Activated naive CD4-positive, alpha-beta T cell treated with anti-CD3 and anti-CD28 coated beads, Interleukin-2, amount 50 U/mL, for 72 hours (primary cell): ENCODE measurements at places on chromosomes 12 and 14. TPM values are rescaled to one million over a fixed set of nuclear protein-coding genes. Genes with fewer than 3 reads are reported as not detected.

The TWF1 gene
- 28.2 TPM for total RNA-seq

The RASSF9 gene
- not detected for total RNA-seq

The DCN gene
- not detected for total RNA-seq

The RPL10L gene
- total RNA-seq, result not detected

The AQP2 gene
- not detected for total RNA-seq

The EIF2S1 gene
- 139 TPM for total RNA-seq

The TMED8 gene
- 32.9 TPM for total RNA-seq

GRCh38 chr12:54442099-54442498 is 23.0 kb upstream of the ITGA5 start:
- DNase-seq, result no peak

GRCh38 chr12:31011336-31011735 is 62.3 kb upstream of the DDX11 start:
- DNase-seq, result no peak

DNA sequence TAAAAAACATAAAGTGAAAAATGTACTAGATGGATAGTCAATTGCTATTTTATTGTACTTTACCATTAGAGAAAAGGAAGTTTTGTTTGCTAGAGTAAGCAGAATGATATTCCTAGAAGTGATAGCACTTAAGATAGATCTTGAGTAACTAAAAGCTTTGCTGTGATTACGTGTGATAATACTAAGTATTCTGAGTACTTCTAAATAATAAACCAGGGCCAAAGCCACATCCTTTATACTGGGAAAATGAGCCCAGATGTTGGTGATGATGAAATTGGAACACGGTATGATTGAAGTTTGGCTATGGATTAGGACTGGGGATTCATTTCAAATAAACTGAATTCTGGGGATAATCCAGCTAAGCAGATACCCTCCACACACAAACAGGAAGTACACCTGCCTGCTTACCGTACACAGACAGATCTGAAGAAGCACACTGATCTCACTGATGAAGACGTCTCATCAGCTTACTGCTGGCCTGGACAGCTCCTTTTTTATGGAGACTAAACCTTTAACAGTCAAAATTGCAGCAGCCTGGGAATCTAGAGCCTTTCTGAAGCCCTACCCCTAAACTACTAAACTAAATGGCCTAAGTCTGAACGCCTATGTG is 199.8 kb downstream of the LRFN5 start:
- DNase-seq, result no peak

DNA sequence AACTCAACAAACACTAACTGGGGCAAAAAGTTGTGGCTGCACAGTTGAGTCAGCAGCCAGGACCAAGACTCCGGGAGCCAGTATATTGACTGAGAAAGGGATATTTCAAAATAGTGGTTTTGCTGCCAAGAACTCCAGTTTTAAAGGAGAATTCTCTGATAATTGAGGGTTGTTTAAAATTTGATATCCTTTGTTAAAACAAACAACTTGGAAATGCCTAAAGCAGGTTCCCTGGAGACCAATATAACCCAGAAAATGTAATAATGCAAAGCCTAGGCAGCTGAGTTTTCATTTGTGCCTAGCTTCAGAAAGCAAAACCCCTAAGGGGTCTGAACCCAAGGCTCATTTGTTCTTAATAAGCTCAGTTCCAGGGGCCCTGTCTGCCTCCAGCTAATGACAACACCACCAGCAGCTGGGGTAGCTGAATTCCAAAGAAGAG is 311.7 kb upstream of the CCDC196 start:
- no peak for DNase-seq

DNA sequence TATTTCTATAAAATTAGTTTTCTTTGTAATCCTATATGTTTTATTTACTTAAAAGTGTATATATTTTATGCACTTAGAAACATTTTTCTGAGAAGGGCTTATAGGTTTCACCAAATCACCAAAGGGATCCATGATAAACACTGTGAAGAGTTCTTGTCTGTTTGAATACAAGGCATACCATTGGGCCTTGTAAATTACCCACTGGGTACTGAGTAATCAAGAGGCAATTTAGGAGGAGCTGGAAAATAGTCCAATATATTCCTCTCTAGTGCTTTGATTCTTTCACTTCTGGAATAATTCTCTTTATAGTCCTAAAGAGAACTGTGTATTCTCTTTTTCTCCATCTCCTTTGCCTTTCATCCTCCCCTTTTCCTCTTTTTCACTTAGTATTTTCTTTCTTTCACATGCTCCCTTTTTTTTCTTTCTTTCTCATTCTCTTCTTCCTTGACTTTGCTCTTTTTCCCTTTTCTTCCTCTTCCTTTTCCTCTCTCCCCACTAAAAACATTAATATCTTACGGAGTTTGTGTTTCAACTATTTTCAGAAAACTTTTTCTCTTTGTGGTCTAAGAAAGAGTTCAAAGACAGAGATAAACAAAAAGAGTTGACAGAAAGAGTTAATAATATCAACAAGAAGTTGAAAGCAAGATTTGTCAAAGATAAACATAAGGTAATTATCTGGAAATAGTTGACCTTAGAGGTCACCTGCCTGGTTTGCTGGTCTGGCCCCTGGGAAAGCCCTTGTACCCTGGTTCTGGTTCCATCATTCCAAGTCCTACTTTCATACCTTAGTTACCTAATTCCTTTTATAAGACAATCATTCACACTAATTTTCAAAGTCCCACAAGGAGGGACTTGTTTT is 435.3 kb downstream of the RAD51B start:
- DNase-seq, result no peak

DNA sequence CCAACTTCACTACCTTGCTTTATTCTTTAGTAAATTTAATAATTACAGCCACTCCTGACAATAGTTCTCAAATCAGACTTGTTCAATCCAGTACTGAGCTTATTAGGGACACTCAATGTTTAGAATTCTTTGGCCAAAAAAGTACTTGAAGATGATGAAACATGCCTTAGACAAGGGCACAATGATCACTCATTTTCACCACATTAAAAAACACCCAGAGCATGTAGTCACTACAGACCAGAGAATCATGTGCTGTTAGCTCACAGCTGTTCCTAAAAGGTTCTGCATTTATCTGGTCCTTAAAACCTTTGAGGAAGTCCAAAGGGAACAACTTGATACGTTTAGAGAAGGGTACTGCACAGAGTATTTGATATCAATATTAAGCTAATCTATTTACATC is 98.7 kb downstream of the INSM2 start:
- no peak for DNase-seq

DNA sequence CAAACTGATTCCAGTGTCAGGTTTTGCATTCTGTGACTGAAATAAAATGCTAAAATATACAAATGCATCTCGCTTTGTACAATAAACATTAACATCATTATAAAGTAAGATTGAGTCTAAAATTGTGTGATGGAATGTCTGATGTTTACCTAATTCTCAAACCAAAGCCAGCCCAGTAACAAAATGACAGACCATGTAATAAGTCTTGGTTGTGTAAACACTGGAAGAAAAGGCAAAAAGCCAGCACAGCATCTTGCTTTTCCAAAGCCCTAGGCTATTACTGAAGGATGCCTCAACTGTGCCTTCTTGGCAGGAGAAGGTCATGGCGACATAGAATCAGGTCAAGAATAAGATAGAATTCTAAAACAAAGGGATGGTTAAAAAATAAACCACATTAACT is 169.6 kb downstream of the EGLN3 start:
- no peak for DNase-seq

GRCh38 chr14:36879558-36879957 is 217.9 kb downstream of the PAX9 start:
- DNase-seq, result no peak

DNA sequence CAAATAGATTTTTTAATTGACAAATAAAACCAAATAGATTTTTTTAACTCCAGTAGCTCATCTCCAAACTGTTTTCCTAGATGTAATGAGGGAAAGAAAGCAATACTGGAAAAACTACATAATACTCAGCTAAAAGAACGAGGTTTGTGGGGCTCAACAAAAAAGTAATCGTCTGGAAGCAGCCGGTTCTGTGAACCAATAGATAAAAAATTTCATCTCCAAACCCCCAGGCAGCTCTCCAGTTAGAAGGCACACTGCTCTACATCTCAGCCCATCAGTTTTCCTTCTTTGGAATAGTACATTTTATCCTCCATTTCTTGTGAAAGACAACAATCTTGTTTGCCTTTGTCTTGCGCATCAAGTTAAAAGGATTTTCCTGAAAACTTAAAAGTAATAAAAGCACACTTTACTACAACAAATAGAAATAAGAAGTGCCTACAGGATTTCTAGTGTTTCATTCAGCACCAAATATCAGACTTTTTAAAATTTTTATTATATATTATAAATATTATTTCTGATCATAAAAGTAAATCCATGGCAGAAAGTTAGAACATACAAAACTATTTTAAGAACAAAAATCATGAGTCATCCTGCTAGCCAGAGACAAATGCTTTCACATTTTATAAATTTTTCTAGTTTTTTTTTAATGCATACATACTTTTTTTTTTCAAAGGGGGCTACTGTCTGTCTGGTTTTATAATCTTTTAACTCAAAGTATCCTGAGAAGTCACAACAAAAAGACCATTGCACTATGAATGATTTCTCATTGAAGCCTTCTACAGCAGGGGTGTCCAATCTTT is 67.7 kb downstream of the EPS8 start:
- DNase-seq, result no peak

DNA sequence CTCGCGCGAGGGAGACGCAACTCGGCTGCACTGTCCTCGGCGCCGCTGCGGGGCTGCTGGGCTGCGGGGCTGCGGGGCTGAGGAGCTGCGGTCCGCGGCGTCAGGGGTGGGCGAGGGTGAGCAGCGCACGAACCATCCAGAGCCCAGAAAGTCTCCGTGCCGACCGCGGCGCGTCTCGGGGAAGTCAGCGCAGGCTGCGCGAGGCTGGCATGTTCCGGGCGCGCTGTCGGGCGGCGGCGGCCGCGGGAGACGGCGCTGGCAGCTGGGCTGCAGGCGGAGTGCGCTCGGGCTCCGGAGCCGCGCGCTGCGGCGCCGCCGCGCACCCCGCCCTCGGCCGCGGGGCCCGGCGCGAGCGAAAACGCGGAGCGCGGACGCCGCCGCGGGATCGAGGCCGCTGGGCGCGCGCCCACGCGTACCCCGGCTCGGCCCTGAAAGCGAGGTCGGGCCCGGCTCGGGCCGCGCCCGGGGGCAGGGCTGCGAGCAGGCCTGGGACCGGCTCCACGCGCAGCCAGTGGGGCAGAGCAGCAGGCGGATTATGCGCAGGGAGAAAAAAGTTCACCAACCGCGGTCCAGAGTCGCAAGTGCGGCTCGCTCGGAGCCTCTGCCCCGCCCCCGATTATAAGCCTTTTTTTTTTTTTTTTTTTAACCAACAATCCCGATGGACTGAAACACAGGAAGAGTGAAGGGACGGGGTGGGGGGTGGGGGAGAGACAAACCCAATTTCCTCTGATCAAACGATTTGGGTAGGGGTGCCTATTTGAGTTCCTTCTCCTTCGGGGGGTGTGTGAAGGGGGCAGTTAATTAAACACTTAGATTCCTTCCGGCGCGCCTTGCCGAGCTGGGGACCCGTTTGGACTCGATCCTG is at the start of gene PRICKLE1:
Gene PRICKLE1 (minus strand): TSS at position 282 of the 865 bp plus-strand sequence. CDS start 117,230 bp downstream, outside the sequence.
- DNase-seq, result no peak

DNA sequence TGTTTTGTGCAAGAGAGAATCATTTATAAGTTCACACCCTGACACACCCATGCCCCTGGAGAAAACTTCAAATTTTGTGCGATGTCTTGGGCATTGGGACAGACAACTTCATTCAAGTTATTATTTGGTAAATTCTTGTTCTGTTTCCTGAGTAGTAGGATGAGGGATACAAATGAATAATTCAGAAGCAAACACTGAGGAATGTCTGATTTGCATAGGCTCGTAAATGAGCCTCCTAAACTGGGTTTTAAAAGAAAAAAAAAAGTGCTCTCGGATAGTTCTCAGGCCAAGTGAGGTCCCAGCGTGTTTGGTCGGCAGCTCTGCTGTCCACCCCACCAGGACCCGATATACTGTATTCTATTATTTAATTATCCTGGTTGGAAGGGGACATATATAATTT is 134.7 kb upstream of the CPM start:
- no peak for DNase-seq

- DNase-seq, result no peak
These were observed 180.9 kb downstream of the NTF3 start for GRCh38 chr12:5612556-5613410.

- no peak for DNase-seq
These were observed 27.8 kb downstream of the CNOT2 start for GRCh38 chr12:70271025-70271424.

DNA sequence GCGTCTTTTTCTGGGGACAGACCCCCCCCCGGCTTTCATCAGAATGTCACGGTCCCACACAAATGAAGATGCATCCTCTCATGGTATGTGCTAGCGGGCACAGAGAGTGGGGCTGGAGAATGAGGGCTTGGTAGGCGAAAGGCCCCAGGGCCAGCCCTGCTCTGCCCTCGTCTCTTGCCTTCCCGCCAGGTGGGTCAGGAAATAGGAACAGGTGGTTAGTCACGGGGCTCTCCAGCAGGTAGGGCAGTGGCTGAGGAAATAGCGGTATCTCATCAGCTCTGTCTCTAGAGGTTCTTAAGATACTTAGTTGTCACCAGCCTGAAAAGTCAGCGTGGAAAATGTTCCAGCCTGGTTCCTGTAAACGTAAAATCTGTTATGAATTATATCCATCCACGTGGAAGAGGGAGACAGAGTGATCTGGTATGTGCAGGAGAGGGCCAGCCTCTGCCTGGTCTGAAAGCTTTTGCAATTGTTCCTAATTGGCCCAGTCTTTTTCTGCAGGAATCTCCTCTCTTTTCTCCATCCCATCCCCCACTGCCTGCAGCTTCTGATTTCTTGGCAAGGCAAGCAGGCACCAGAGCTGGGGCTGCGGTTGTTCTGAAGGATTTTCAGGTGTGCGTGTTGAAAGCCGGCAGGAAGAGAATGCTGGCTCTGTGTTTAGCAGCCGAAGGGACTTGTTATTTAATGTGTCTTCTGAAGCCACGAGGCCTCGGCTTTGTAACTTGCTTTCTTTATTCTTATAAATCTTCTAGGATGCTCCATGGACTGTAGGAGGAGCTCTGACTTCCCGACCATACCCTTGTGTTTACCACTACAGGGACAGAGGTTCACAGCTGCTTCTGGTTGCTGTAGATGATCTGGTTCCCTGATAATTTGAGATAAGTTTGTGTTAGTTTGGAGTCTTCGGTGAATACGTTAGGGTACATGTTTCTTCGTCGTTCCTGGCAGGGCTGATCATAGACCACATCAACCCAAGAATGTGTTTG is 131.1 kb downstream of the CACNA1C start:
- DNase-seq, result no peak

GRCh38 chr12:5562581-5562980 is 130.7 kb downstream of the NTF3 start:
- DNase-seq, result no peak

- no peak for DNase-seq
These were observed 17.2 kb upstream of the BDKRB2 start for GRCh38 chr14:96187216-96188031.
